Right renal pelvis (tissue), 4 donors: ENCODE measurements at places on chromosomes 11 and 22.

GRCh38 chr11:73629907-73630306 lies 16.5 kb upstream of the PLEKHB1 start:
- no peak for DNase-seq

GRCh38 chr11:58578136-58578634 lies 678 bp upstream of the ZFP91 start:
- DNase-seq, result peak; percentile 96

- DNase-seq, result no peak
These were observed 158.3 kb upstream of the SNX19 start for GRCh38 chr11:131074573-131074972.

- DNase-seq, result no peak
These were observed 1.2 kb upstream of the CD59 start for GRCh38 chr11:33737362-33737821.

DNA sequence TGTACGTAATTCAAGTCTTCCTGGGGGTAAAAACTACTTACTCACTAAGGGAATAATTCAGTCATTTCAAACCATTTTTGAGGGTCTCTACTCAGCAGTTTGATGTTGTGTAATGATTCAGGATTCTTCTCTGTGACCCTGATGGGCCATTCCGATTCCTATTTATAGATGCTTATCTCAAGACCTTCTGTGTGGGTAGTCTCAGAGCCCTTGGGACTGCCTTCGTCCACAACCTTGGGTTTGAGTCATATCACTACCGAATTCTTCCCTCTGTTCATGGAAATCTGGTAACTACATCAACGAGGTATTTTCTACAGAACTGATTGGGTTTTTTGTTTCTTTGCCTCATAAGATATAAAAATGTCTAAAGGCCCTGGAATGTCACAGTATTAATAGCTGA lies 14.3 kb upstream of the CBX6 start:
- no peak for DNase-seq

GRCh38 chr11:28338371-28338770 lies 230.2 kb downstream of the METTL15 start:
- no peak for DNase-seq

DNA sequence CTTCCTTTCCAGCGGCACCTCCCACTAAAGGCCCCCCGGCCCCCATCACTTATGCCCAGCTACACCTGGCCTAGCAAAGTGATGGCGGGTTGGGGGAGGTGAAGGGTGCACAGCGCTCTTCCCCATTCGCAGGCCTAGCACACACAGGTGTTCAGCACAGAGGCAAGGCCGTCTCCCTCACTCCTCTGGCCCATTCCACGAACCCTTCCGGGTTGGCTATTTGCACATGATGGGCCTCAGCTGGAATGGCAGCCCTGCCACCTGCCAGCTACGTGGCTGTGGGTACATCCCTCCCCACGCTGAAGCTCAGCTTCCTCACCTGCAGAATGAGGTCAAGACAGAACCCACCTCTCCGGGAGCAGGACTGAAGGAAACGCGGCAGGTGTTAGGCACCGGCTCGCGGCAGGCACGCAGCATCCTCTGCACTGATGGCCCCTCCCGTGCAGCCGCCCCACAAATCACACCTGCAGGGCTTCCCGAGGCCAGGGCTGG lies 4.8 kb downstream of the KIAA0930 start:
- DNase-seq, result no peak

DNA sequence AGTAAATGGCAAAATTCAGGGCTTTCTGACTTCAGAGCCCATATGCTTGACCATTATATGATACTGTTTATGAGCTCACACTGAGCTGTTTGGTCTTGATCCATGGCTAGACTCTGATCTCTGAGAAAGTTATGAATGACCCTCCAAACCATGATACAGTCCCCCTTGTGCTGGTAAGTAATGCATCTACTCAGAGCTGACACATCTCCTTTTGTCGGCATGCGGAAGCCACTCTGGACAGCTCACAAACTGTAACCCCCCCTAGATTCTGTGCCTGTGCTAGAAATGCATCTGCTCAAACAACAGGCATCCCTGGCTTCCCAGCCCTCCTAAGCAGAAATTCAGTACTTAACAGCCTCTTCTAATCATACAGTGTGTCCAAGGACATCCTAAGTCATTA lies 150.8 kb upstream of the RAG2 start:
- no peak for DNase-seq

DNA sequence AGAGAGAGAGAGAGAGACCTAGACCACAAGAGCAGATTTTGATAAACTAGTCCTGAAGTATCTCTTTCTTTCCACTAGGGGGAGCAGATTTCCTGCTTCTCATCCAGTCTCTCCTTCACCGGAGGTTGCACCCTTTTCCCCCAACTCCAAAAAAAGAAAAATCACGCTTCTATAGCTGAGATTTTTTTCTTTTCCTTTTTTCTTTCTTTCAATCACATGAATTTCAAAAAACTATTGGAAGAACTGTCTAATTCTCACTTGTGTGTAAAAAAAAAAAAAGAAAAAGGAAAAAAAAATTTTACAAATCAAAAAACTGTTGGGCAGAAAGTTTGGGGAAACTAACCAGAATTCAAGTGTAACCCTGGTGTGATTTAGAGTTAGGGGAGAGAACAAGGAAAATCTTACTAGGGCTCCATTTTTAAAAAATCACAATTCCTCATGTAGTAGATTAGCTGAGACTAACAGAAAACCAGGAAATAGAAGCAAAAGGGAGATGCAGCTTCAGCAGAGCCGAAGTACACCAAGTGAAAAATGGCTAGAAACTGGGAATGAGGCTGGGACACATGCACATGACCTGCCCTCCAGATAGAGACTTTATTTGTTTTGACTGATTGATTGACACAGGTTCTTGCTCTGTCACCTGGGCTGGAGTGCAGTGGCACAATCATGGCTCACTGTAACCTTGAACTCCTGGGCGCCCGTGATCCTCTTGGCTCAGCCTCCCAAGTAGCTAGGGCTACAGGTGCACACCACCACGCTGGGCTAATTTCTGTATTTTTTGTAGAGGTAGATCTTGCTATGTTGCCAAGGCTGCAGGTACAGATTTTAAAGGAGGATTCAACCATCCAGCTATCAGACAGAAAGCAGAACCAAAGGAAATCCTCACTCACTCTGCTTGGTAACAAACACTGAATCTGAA lies 27.1 kb downstream of the SDHD start:
- peak; percentile 12 for DNase-seq

DNA sequence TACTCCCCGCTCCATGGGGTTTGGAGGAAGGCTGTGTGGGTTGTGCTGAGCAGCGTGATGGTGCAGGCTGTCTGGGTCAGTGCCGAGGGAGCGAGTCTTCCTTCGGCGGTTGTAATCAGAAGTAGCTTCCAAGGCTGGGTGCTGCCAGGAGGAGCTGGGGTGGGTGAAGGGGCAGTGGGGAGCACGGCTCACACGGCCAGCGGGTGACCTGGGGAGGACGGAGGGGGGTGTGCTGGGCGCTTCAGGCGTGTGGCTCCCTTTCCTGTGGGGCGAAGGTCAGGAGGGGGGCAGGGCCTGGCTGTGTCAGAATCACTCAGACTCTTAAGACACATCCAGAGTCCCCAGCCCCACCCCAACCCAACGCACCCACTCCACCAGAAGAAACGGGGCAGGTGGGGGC lies 60.2 kb downstream of the LRP5 start:
- no peak for DNase-seq

- DNase-seq, result no peak
These were observed 148.1 kb downstream of the WNT7B start for GRCh38 chr22:45828841-45829240.

- DNase-seq, result no peak
These were observed 1.0 kb downstream of the DNHD1 start for GRCh38 chr11:6498121-6498520.

- no peak for DNase-seq
These were observed 733.0 kb upstream of the KIRREL3 start for GRCh38 chr11:127733552-127733951.

- DNase-seq, result no peak
These were observed 627 bp downstream of the ASCL2 start for GRCh38 chr11:2269601-2270321.

DNA sequence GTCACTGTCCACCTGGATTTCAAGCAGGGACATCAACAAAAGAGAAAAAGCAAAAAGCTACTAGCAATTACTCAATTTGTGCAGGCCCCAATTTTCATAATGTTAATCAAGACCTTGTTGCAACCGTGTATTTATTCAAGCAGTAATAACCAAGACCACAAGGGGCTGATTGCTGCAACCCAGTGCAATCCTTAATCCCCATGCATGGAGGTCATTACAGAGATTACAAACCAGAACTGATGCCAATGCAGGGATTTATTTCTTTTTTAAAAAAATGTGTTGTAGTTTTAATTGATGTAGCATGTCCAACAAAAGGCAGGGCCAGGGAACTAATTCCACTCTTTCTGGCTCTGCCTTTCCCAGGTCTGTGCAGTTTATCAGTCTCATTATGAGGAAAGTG lies 18.4 kb downstream of the TECTA start:
- DNase-seq, result no peak

DNA sequence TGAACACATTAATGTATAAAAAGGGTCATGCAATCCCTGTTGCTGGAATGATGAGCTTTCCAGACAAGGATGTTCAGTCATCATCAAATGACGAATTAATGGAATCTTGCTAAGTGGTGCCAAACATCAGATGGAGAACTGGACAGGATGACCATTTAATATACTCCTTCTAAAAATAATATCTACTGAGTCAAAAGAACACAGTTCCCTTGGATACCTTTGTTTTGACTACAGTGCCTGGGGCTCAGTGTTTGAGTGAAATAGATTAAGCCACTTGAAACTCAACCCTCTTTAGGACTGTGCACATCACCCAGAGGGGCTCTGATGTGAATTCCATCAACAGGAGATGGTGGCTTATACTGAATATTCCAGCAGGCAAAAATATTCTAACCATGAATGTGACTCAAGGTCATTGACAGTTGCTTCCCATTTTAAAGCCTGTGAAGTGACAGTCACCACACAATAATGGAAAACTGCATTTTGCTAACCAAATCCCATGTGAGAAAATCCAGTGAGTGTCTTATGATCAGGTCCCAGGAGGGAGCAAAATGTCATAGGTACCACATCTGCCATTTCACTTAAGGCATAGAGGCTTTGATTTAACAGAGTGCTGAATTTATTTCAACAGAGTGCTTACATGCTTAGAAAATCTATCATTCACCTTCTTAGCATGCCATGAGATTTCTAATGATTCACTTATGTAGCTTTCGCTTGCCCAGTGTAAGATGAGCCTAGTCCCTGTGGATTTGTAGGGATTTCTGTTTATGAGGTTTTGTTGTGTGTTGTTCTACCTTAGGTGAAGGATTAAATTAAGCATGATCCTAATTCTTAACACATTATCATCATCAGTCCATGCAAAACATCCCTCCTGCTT lies 41.3 kb upstream of the SLN start:
- no peak for DNase-seq
